GM12892 (cell line): ENCODE measurements at places on chromosomes 4 and X.

GRCh38 chr4:81516241-81516640 lies 44.5 kb upstream of the RASGEF1B start:
- no peak for DNase-seq

GRCh38 chr4:38129460-38130227 lies 169.4 kb downstream of the PTTG2 start:
- DNase-seq, result no peak

DNA sequence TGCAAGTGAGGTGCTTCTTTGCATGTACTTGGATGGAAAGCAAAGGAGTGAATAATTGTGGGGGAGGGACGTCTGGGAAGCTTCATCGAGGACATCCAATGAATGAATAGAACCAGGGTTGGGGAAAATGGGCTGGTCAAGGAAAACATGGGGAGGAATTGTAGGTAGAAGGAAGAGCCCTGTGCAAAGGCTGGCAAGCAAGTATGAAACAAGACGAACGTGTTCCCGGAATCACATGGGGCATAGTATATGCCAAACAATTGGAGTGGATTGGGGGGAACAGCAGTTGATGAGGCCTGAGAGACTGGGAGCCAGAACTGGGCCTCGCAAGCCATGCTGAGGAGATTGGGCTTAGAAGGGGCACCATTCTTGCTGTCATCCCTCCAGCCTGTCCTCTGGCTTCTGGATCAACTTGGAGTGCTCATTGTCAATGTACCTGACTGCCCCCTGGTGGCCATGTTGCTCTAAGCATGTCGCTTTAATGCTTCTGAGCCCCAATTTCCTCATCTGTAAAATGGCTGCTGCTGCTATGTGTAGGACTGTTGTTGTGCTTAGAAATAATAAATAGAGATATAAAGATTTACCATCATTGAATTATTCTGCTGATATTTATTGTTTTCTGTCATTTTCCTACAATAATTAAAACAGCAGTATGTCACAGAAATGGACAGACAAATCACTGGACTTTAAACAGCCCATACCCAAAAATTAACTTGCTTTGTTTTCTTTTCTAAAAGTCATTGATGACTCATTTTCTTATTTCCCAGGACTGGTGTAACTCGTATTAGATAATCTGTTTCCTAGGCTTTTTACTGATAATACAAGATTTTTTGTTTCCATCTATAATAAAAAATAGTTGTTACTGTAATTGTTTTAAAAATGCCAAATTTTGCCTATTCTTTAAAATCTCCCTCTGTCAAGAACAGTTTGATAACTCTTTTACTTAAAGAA lies 66.4 kb downstream of the JADE3 start:
- DNase-seq, result peak; percentile 23

GRCh38 chr4:154313004-154313585 lies 178.5 kb downstream of the DCHS2 start:
- DNase-seq, result no peak

DNA sequence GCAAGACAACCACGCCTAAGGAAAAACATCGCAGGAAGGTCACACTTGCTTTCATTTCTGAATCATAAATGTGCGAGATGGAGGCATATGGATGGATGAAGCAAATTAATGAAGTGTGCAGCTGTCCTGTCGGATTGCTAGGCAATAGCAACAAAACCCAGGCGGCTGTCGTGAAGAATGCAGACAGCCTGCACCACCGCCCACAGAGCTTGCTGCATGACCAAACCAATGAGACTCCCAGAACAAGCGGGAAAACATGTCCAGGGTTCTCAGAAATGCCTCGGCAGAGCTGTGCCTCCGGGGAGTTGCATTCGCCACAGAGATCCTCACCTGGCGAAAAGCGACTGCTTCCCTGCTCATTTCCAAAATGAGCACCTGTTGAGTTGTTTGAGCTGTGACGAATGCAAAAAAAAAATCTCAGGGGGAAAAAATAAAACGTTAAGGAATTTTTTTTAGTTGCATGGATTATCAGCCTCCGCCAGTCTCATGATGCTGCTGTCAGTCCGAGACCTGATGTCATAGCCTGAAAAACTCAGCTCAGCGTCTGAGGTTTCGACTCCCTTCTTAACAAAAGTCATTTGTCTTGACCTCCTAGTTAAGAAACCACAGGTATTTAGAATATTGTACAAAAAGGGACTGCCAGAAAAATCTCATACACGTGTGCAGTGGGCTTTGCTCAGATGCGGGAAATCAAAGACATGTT lies 155.5 kb upstream of the MXRA5 start:
- no peak for DNase-seq

- no peak for DNase-seq
Measured at GRCh38 chr4:88524171-88524570, 595 bp upstream of the PYURF start.

- no peak for DNase-seq
Measured at GRCh38 chrX:130468395-130468923, 66.7 kb downstream of the RBMX2 start.

DNA sequence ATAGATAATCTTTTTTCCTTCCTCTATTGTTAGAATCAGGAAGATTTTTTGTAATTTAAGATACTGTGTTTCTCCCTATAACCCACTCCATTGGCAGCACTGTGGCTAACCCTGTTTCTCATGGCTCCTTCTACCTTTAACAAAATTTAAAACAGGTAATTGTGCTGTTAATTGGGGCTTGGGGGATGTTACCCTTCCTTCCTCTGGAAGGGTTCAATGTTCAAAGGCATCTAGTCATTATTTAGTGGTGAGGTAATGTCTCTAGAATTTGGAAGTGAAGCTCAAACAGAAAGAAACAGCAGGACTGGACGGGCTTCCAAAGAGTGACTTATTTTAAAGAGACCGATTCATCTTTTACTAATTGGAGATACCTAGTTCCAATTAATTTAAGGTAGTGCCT lies 166.4 kb downstream of the TRIML1 start:
- DNase-seq, result no peak
